ENCODE measurements at places on chromosomes 13 and 19.

- peak overlapping the region; percentile 91 for H3K4me3 ChIP-seq
- peak overlapping the region; percentile 96 for H3K27ac ChIP-seq
- no peak for DNase-seq
- peaks cover 16% of the 10 kb centered on the region for H3K36me3 ChIP-seq
- no peaks in the 10 kb centered on the region for H3K27me3 ChIP-seq
- peaks cover 25% of the 10 kb centered on the region for H3K4me1 ChIP-seq
These were observed 2.1 kb downstream of the TRIM13 start for GRCh38 chr13:49998714-49999624.

DNA sequence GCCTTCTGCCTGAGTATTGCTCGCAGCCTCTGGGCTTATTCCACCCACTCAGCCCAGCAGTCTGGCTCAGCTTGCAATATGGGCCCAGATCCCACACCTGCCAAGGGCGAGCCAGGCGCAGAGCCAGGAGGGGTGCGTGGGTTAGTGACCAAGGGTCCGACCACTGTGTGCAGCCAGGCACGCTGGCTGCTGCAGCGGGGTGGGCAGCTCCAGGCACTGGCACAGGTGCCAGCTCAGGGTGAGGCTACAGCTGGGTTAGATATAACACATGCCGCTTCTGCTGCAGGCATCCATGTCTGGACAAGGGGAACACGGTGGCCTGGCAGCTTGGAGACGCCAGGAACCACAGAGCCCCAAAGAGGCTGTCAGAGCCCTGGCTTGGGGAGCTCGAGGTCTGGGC, 12.6 kb upstream of the URAD start:
- no peaks in the 10 kb centered on the region for H3K4me1 ChIP-seq
- no peaks in the 10 kb centered on the region for H3K36me3 ChIP-seq
- peaks cover 10% of the 10 kb centered on the region for H3K27me3 ChIP-seq

DNA sequence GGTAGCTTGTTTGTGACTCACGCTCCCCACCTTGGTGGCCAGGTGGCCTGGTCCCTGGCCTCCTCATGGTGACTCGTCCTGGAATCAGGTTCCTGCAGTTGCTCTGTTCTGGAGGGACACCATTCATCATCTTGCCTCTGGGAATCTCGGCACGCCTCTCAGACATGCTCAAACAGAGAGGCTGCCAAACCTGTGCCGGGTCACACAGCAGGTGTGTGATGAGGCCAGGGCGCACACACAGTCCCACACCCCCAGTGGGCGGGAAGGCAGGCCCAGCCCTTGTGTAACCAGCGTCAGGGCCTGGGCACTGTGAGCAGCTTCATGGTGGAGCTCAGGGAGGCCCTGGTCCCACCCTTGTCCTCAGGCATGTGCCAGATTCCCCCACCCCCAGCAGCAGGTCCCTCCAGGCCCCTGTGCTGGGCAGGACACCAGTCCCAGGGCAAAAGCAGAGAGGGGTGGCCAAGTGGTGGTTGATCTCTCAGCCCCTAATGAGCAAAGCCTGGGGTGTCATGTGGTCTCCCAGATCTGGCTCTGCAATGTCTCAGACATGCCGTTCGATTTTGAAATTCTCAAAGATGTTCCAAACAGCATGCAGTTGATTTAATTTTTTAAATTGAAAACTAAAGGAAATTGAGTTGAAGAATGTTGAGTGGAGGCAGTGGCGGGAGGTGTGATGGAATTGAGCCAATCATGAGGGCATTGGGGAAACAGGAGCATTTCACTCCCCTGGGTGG, 12.1 kb downstream of the CEBPA start:
- H3K4me3 ChIP-seq, result no peak overlapping the region
- peaks cover 20% of the 10 kb centered on the region for H3K27me3 ChIP-seq
- H3K36me3 ChIP-seq, result peaks cover 3% of the 10 kb centered on the region
- peaks cover 25% of the 10 kb centered on the region for H3K4me1 ChIP-seq
- no peak for DNase-seq

DNA sequence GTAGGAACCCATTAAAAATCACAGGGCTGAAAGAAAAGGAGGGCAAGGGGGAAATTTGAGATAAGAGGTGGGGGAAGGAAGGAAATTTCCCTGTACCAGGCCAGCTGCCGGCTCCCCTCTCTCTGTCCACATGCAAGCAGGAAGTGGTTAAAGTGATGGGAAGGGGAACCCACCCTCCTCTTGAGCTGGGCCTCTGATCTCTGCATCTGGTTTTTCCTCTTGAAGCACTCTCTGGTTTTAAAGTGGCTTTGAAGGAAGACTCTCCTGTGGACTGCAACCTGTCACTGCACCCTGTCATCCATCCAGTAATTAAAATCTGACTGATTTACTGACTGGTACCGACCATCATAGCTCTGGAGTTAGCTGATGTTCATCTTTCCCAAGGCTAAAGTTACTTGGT, 239.6 kb downstream of the TSHZ3 start:
- H3K4me3 ChIP-seq, result no peak overlapping the region
- H3K27ac ChIP-seq, result no peak overlapping the region
- DNase-seq, result no peak
- peaks cover 28% of the 10 kb centered on the region for H3K27me3 ChIP-seq

GRCh38 chr19:41249707-41250423, 14.3 kb upstream of the HNRNPUL1 start:
- DNase-seq, result no peak
- peaks cover 19% of the 10 kb centered on the region for H3K36me3 ChIP-seq
- H3K4me1 ChIP-seq, result no peaks in the 10 kb centered on the region

DNA sequence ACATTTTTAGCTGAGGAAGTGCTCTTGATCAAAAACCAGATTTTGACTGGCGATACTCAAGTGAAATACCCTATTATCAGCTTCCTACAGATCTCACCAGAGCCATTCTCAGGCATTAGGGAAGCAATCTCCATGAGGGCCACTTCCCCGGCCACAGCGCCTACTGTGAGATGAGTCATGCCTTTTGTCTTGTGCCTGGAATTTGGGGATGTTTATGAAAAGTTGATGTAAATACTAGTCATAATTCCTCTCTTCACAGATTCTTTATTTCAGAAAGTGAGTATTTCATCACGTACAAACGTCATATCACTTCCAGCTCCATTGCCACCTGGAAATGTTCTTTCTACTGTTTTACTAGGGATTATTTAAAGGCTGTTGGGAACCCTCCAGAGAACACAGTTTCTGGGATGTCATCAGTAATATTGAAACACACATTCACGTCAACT, 25.3 kb upstream of the SLC46A3 start:
- DNase-seq, result no peak
- H3K36me3 ChIP-seq, result no peaks in the 10 kb centered on the region
- no peaks in the 10 kb centered on the region for H3K27me3 ChIP-seq
- H3K27ac ChIP-seq, result no peak overlapping the region
- no peaks in the 10 kb centered on the region for H3K4me1 ChIP-seq
- no peak overlapping the region for H3K4me3 ChIP-seq

DNA sequence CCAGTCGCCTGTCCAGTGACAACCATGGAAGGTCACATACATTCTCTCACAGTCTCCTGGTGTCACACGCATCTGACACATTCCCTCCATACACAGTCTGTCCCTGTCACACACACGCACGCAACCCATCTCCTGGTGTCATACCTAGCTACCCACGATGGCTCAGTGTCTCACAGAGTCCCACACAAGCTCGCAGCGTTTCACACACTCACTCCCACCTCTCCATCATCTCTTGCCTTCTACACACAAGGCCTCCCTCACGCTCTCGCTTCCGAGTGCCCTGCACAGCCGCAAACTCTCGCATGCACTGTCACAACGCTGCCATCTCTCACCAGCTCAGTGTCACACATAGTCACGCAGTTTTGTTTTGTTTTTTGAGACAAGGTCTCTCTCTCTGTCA, 1.2 kb upstream of the GNG8 start:
- H3K4me1 ChIP-seq, result peaks cover 15% of the 10 kb centered on the region
- peaks cover 41% of the 10 kb centered on the region for H3K27me3 ChIP-seq
- no peak overlapping the region for H3K4me3 ChIP-seq
- no peak overlapping the region for H3K27ac ChIP-seq
- no peak for DNase-seq

GRCh38 chr13:33640832-33641231, 177.1 kb upstream of the RFC3 start:
- no peaks in the 10 kb centered on the region for H3K36me3 ChIP-seq
- H3K4me1 ChIP-seq, result peaks cover 22% of the 10 kb centered on the region
- no peaks in the 10 kb centered on the region for H3K27me3 ChIP-seq
- H3K4me3 ChIP-seq, result no peak overlapping the region
- no peak for DNase-seq

DNA sequence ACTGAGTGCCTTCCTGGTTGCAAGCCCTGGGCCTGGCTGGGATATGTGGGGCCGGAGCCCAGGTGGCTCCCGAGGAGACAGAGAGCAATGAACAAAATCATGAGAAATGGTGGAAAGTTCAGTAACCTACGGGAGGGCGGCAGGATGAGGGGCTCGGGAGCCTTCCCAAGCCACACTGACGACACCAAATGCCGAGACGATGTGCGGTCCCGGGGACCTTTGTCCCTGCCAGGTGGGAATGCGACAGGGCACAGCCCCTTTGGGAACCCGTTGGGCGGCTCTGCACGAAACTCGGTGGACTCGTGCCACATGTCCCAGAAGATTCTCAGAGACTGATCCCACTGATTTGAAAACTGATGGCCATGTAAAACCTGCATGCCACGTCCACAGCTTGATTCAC, 11.7 kb upstream of the ZNF14 start:
- H3K27ac ChIP-seq, result no peak overlapping the region
- no peaks in the 10 kb centered on the region for H3K36me3 ChIP-seq
- no peak for DNase-seq
- H3K4me3 ChIP-seq, result no peak overlapping the region
- H3K4me1 ChIP-seq, result no peaks in the 10 kb centered on the region

DNA sequence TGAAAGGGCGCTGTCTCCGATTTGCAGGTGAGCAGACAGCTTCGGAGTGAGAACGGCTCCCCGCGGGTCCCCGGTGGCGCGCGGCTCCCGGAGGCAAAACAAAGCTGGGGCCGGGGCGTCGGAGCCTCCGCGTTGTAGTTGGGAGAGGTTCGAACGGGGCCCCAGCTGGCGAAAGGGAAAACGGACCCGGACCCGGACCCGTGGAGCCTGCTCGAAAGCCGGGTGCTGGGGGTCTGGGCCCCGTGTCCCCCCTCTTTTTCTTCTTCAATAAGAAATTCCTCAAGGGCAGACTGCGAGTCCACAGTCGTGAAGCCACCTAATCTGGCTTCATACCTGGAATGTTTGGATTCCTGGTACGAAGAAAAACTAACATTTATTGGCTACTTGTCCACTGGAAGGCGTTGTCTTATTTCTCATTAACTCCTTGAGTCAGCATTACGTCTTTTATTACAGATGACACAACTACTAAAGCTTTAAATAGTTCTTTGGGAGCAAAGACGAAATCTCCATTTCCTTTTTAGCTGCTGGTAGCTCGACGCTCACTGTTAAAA, 632 bp upstream of the MTIF3 start:
- H3K4me3 ChIP-seq, result peak overlapping the region; percentile 96
- no peaks in the 10 kb centered on the region for H3K36me3 ChIP-seq
- no peak for DNase-seq
- peak overlapping the region; percentile 94 for H3K27ac ChIP-seq
- peaks cover 5% of the 10 kb centered on the region for H3K27me3 ChIP-seq

- peak overlapping the region; percentile 84 for H3K27ac ChIP-seq
- peaks cover 14% of the 10 kb centered on the region for H3K4me1 ChIP-seq
- H3K27me3 ChIP-seq, result peaks cover 8% of the 10 kb centered on the region
These were observed 9.0 kb downstream of the RHPN2 start for GRCh38 chr19:33055718-33056117.

DNA sequence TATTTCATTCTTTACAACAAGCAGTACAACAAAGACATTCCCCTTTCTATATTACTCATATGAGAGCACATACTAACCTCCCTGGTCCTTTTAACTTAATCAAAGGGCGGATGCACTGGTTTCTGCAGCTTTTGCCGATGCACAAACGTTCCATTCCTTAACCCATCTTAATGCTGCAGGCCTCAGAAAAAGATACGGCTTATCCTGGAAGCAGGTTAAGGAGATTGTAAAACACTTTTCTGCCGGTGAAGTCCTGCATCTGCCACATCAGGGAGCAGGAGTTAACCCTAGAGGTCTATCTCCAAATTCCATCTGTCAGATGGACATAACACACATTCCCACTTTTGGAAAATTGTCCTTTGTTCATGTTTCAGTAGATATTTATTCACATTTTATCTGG, 11.5 kb upstream of the ZNF814 start:
- no peak overlapping the region for H3K27ac ChIP-seq
- peaks cover 6% of the 10 kb centered on the region for H3K4me1 ChIP-seq
- H3K36me3 ChIP-seq, result peaks cover 13% of the 10 kb centered on the region
- DNase-seq, result no peak

GRCh38 chr13:112879283-112879833, 89.7 kb upstream of the MCF2L start:
- peaks cover 3% of the 10 kb centered on the region for H3K36me3 ChIP-seq
- no peaks in the 10 kb centered on the region for H3K27me3 ChIP-seq
- no peak for DNase-seq
- H3K4me3 ChIP-seq, result no peak overlapping the region
- H3K27ac ChIP-seq, result no peak overlapping the region
- H3K4me1 ChIP-seq, result no peaks in the 10 kb centered on the region

- peaks cover 12% of the 10 kb centered on the region for H3K4me1 ChIP-seq
- no peaks in the 10 kb centered on the region for H3K27me3 ChIP-seq
- H3K36me3 ChIP-seq, result no peaks in the 10 kb centered on the region
These were observed 74.3 kb downstream of the TM9SF2 start for GRCh38 chr13:99575376-99576120.

- DNase-seq, result no peak
- H3K27me3 ChIP-seq, result peaks cover 60% of the 10 kb centered on the region
- peak within 1 kb of the TSS; percentile 97 for H3K4me3 ChIP-seq
- peaks cover 34% of the 10 kb centered on the region for H3K4me1 ChIP-seq
- H3K36me3 ChIP-seq, result peaks cover 5% of the 10 kb centered on the region
- peak within 1 kb of the TSS; percentile 98 for H3K27ac ChIP-seq
These were observed at the start of gene ARHGEF7 for GRCh38 chr13:111115061-111115964. Gene ARHGEF7, plus strand, starts transcription at chr13:111115310. Its CDS starts 217 bp downstream, at chr13:111115527.

DNA sequence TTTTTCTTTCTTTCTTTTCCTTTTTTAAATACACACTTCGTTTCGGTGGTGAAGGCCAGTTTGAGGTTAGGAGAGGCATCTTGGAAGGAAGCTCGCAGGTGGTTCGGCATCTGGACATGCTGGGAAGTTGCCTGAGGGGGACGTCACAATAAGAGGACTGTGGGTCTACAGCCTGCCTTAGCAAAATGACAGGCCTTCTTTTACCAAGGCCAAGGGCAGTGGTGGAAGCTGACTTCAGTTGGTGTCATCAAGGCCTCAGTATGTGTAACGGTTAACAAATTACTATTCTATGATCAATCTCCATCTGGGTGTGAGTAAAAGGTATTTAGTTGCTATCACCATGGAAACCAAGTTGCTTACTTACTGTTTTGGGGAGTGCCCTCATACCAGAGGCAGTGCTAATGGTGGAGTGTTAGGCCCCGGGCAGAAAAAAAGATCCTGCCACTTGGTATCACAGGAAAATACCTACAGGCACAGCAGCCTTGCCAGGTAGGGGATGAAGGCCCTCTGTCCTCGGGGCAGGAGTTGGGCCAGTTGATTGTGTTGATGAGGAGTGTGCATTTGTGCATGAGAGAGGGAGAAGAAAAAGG, 10.3 kb downstream of the ACTN4 start:
- H3K4me3 ChIP-seq, result peak overlapping the region; percentile 83
- H3K4me1 ChIP-seq, result peaks cover 71% of the 10 kb centered on the region
- DNase-seq, result no peak
- H3K27me3 ChIP-seq, result no peaks in the 10 kb centered on the region
- peak overlapping the region; percentile 100 for H3K27ac ChIP-seq
